ENCODE measurements at places on chromosomes 7 and 10.

DNA sequence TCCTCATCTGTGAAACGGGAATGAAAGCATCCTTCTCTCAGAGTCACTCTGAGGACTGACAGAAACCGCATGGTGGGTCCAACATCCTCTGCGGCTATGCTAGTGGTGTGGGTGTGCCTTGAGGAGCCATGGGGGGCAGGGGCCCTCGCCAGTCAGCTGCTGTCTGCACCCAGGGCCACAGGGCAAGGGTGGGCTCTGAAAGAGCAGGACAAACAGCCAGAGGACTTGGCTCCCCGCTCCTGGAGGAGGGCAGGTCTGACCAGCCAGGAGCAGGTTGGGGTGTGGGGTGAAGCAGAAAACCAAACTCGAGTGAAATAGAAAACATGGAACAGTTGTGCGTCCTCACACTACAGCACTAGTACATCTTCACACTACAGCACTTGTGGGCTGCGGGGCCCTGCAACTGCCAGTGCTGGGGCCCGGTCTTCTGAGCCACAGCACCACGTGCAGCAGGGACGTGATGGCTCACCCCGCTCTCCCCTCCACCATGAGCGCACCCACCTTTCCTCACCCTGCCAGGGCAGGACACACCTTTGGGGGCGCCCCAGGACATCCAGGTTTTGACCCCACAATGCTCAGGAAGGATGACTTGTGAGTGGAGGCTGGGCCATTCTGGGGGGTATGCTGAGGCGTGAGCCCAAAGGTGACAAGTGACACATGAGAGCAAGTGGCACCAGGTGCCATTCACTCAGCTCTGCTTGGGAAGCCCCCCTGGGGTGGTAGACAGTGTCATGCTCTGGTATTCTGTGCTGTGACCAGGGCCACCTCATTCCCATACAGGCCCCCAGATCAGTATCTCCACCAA is 96.1 kb upstream of the RET start:
- peaks cover 11% of the 10 kb centered on the region for H3K27me3 ChIP-seq
- peak; percentile 19 for DNase-seq
- peaks cover 5% of the 10 kb centered on the region for H3K4me1 ChIP-seq
- H3K27ac ChIP-seq = no peak overlapping the region
- no peaks in the 10 kb centered on the region for H3K36me3 ChIP-seq

- H3K4me1 ChIP-seq = no peaks in the 10 kb centered on the region
- no peak overlapping the region for H3K27ac ChIP-seq
- H3K4me3 ChIP-seq = no peak overlapping the region
- DNase-seq = no peak
- no peaks in the 10 kb centered on the region for H3K36me3 ChIP-seq
- H3K27me3 ChIP-seq = no peaks in the 10 kb centered on the region
These were observed 46.7 kb upstream of the NRG3 start for GRCh38 chr10:81828251-81828650.

DNA sequence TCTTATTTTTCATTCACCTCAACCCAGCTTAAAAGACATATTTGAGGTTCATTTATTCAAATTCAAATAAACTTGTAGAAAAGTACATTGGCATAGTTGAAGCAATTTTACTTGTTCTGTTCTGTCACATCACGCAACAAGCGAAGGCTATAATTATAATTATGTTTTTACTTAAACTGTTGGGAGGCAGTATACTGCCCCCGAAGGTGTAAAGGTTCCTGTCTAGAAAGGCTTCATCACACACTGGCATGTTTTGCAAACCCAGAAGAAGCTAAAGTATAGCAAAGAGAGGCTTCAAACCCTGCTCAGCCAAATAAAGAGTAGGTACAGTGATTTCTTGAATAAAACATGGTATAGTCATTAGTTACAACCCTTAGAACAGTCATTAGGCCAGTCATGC is 62.6 kb downstream of the CDCA7L start:
- no peak for DNase-seq
- no peak overlapping the region for H3K4me3 ChIP-seq
- no peaks in the 10 kb centered on the region for H3K36me3 ChIP-seq
- no peak overlapping the region for H3K27ac ChIP-seq

- no peaks in the 10 kb centered on the region for H3K4me1 ChIP-seq
- H3K36me3 ChIP-seq = no peaks in the 10 kb centered on the region
- no peak for DNase-seq
- no peak overlapping the region for H3K4me3 ChIP-seq
These were observed 646.2 kb upstream of the GRM3 start for GRCh38 chr7:85997515-85997914.

- H3K27me3 ChIP-seq = no peaks in the 10 kb centered on the region
- H3K4me1 ChIP-seq = no peaks in the 10 kb centered on the region
- DNase-seq = no peak
- H3K36me3 ChIP-seq = no peaks in the 10 kb centered on the region
- H3K4me3 ChIP-seq = no peak overlapping the region
These were observed 455.6 kb upstream of the ANKRD30A start for GRCh38 chr10:36669615-36670352.

- H3K4me3 ChIP-seq = no peak overlapping the region
- H3K4me1 ChIP-seq = no peaks in the 10 kb centered on the region
- no peaks in the 10 kb centered on the region for H3K27me3 ChIP-seq
- DNase-seq = no peak
These were observed 25.2 kb downstream of the CTBP2 start for GRCh38 chr10:125134916-125135770.

DNA sequence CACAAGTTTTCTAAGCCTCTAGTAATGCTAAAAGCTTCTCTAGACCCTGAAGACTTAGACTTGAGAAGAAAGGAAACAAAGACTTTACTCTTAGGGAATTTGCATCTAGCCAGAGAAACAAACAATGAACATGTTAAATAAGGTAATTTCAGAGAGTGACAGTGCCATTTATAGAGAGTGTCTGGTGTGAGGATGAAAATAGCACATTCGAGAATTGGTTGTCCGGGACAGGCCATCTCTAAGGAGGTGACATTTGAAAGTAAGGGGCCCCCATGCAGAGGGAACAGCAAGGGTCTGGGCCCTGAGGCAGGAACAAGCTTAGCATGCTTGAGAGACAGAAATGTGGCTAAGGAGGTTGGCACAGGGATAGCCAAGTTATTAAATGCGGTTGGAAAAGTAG is 48.1 kb downstream of the ADAM22 start:
- no peaks in the 10 kb centered on the region for H3K27me3 ChIP-seq
- H3K27ac ChIP-seq = no peak overlapping the region
- no peaks in the 10 kb centered on the region for H3K4me1 ChIP-seq
- H3K4me3 ChIP-seq = no peak overlapping the region

- H3K27me3 ChIP-seq = no peaks in the 10 kb centered on the region
- no peak overlapping the region for H3K4me3 ChIP-seq
- H3K4me1 ChIP-seq = no peaks in the 10 kb centered on the region
- DNase-seq = no peak
- H3K36me3 ChIP-seq = no peaks in the 10 kb centered on the region
These were observed 220.5 kb downstream of the CDK14 start for GRCh38 chr7:90816511-90817142.

- H3K27ac ChIP-seq = peak overlapping the region; percentile 30
- no peaks in the 10 kb centered on the region for H3K4me1 ChIP-seq
- no peak for DNase-seq
- H3K27me3 ChIP-seq = no peaks in the 10 kb centered on the region
- no peaks in the 10 kb centered on the region for H3K36me3 ChIP-seq
These were observed 45.3 kb downstream of the RCC1L start for GRCh38 chr7:75028299-75028698.

DNA sequence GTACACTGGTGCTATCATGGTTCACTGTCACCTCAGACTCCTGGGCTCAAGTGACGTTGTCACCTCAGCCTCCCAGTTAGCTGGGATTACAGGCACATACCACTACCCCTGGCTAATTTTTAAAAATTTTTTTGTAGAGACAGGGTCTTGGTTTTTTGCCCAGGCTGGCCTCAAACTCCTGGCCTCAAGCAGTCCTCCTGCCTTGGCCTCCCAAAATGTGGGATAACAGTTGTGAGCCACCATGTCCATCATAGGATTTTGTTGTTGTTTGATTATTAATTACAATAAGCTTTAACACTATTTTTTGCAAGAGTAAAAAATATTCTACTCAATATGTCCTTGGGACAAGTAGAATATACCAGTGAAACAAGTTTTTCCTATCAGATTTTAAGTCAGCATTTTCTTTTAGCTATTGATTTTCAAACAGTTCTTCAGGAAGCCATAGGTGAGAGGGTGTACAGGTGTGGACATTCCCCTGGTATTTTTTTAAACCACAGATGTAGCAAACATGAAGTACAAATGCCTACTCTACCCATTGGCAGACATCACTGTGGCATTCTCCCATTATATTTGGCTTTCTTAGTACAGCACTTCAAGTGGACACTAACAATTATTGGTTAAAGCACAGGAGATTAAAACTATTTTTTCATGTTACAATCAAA is 18.7 kb downstream of the KMT2E start:
- no peak overlapping the region for H3K4me3 ChIP-seq
- no peaks in the 10 kb centered on the region for H3K27me3 ChIP-seq
- DNase-seq = no peak
- peaks cover 20% of the 10 kb centered on the region for H3K36me3 ChIP-seq
- H3K27ac ChIP-seq = no peak overlapping the region

GRCh38 chr7:22589641-22590201 is 89.7 kb upstream of the STEAP1B start:
- H3K27me3 ChIP-seq = peaks cover 44% of the 10 kb centered on the region
- H3K4me1 ChIP-seq = peaks cover 6% of the 10 kb centered on the region
- peaks cover 14% of the 10 kb centered on the region for H3K36me3 ChIP-seq
- no peak overlapping the region for H3K27ac ChIP-seq
- DNase-seq = no peak

DNA sequence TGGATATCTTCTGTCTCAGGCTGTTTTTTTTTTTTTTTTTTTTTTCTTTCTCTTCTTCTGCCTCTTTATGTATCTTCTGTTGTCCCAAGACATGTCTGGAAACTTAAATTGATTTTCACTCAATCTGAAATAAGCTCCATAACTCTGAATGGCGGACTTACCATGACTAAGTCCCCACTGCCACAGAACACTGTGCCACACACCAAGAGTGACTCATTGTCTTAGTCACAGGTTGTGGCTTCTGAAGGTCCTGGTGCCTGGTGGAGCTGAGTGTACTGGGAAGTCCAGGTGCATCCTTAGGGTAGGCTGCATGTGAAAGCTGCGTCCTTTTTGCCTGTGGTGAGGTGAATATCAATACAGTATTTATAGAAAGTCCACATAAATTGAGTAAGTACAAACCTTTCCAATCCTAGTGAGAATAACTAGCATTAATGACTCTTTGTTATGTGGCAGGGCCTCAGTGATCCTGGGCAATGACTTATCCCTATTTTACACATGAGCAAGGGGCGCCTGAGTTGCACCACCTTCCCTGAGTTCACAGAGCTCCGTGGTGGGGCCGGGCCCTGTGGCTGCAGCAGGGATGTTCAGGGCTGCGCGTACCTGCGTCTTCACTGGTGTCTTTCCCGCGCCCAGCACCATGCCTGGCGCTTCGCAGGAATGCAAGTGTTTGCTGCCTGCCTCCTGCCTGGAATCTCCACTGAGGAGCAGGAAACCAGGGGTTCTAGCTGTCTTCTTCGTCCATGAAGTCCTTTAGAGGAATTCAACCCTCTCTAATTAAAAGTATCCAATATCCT is 4.3 kb downstream of the PFKP start:
- H3K27me3 ChIP-seq = peaks cover 11% of the 10 kb centered on the region
- peaks cover 56% of the 10 kb centered on the region for H3K36me3 ChIP-seq
- peak overlapping the region; percentile 30 for H3K4me3 ChIP-seq
- peaks cover 56% of the 10 kb centered on the region for H3K4me1 ChIP-seq

DNA sequence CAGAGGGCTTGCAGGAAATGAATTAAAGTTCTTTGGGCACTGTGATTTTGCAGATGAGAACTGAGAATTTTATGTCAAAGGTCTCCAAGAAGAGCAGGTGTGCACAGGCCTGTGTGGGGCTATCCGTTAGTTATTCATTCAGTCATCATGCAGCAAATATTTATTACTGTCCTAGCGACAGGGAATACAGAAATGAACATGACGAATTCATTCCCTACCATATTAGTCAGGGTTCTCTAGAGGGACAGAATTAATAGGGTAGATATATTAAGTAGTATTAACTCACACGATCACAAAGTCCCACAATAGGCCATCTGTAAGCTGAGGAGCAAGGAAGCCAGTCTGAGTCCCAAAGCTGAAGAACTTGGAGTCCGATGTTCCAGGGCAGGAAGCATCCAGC is 2.9 kb upstream of the MMP21 start:
- no peaks in the 10 kb centered on the region for H3K36me3 ChIP-seq
- no peak overlapping the region for H3K27ac ChIP-seq
- peaks cover 19% of the 10 kb centered on the region for H3K27me3 ChIP-seq
- DNase-seq = no peak
- no peaks in the 10 kb centered on the region for H3K4me1 ChIP-seq
- H3K4me3 ChIP-seq = no peak overlapping the region

DNA sequence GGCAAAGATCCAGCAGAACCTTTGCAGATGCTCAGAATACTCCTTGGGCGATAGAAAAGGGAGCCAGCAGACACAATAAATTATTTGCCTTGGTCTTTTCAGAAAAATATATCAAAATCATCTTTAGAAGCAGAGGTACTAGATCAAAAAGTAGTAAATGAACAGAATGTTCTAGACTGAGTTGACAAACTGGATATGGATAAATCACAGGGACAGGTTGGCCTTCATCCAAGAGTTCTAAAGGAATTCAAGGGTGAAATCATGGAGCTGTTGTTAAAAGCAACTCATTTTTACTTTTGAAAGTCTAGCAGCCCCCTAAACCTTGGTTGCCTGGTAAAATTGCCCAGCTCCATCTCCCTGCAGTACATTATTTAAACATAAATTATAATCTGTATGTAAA is 99.1 kb downstream of the PLCE1 start:
- H3K27ac ChIP-seq = no peak overlapping the region
- DNase-seq = no peak
- H3K27me3 ChIP-seq = peaks cover 4% of the 10 kb centered on the region
- H3K4me1 ChIP-seq = no peaks in the 10 kb centered on the region

DNA sequence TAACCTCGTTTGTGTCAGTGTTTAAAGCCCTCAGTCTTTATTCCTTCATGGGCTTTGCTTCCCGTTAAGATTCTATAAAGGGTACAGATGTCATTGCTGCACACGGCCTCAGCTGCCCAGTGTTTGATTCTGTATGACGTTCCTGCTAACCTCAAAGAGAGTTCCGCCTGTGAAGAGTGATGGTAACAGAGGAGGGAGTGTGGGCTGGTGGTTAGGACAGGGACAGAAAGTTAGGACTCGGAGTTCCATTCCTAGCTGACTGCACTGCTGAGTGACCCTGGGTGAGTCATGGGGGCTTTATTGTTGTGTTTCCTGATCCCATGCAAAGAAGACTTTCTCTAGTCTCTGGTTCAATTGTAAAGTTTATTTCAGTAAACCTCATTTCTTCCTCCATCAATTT is 227.1 kb downstream of the DYNC1I1 start:
- no peaks in the 10 kb centered on the region for H3K4me1 ChIP-seq
- no peak overlapping the region for H3K27ac ChIP-seq
- no peaks in the 10 kb centered on the region for H3K36me3 ChIP-seq
- DNase-seq = no peak
- no peaks in the 10 kb centered on the region for H3K27me3 ChIP-seq

DNA sequence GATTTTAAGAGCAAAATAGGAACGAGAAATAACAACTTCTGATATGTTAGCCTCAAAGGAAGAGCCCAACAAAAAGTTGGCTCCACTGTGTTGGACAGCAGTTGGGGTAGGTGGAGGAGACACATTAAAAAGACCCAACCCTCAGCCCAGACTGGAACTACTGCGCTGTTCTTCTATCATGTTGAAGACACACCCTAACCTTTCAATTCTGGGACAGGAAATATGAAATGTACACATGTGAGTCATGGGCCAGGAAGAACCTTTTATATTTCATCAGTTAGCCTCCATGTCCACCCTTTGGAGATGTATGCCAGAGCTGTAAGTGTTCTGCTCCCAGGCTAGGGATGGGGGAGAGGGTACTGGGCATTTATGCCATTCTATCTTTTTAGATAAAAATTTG is 22.1 kb downstream of the CLDN12 start:
- DNase-seq = no peak
- H3K27me3 ChIP-seq = peaks cover under 1% of the 10 kb centered on the region
- peaks cover 14% of the 10 kb centered on the region for H3K4me1 ChIP-seq
- H3K4me3 ChIP-seq = no peak overlapping the region
- H3K36me3 ChIP-seq = no peaks in the 10 kb centered on the region

Measured in activated naive CD4-positive, alpha-beta T cell treated with anti-CD3 and anti-CD28 coated beads, Interleukin-2, amount 10 ng/mL, durations not matched to agents 7 days and 5 days (primary cell).